ENCODE measurements at places on chromosomes 7 and 10.

- DNase-seq, result peak; percentile 57
These were observed 69.5 kb upstream of the ZNF438 start for GRCh38 chr10:31101123-31101522.

DNA sequence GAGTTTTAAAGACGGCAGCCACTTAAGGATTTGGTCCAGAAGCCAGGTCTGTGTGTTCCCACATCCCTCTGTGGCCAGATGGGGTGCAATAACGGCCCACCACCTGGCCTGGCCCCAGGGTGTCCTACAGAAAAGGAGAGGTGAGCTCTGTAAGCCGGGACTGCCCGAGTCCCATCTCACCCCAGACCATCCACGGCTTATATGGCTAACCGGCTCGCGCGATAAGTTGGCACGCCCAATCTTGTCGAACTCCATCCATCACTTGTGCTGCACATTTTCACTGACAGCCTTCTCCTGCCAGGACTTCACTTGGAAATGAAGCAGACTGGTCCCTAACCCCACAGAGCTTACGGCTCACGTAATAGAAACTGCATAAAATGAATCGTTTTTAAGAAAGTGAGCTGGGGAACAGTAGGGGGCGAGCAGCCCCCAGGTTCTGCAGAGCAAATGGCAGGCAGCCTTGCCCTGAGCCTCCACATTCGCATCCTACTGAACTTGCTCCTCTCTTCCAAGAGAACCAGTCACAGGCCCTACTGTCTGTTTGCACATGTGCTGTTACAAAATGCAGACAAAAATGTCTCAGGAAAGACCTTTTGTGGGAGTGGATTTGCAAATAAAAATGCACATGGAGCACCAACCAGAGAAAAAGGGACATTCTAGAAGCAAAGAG, 98.2 kb downstream of the TNS3 start:
- DNase-seq, result no peak

DNA sequence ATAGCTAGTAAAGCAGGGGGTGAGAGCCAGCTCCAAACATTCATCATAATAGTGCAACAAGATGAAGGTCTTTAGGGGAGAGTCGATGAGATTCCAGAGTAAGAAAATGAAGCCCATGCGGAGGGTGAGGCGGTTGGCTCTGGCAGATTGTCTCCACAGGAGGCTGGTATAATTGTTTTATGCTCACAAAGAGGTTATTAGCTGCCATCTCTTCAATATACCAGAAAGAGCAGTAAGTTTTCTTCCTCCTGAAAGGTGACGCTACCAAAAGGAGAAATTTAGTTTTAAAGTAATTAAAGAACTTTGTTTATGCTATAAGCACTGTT, 59.2 kb upstream of the KCNIP2 start:
- DNase-seq, result no peak

DNA sequence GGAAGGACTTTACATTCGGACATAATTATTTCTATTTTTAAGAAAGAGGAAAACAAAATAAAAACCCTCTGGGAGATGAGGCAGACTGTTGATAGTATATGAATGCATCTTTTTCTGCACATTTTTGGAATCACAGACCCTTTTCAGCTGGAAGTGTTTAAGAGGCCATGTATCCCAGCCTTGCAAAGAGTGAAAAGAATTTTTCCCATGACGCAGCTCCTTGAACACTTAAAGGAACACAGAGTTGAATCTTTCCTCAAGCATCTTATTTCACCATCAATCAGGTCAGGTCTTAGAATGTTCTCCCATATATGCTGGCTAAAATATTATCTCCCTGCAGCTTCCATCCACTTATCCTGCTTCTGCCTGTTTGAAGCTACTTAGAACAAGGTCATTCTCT, 45.9 kb upstream of the PAPSS2 start:
- DNase-seq, result no peak

GRCh38 chr7:460374-461116, 59.1 kb downstream of the PDGFA start:
- no peak for DNase-seq

GRCh38 chr7:30321882-30322192, 37.4 kb downstream of the ZNRF2 start:
- no peak for DNase-seq

DNA sequence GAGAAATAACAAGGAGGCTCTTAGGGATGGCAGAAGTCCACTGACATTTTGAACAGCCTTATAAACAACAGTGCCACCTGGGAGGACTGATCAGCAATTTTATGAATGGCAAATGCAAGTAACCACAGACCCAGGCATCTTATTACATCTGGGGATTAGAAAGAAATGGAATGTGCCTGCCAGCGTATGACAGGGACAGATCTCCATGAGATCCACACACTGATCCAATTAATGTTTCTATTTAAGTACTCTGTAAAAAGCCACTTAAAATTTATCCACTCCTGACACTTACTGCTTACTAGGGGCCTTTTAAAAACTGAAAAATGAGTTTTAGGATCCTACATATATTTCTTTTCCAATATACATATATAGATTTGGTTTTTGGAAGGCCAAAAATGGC, 28.6 kb downstream of the PARD3 start:
- DNase-seq, result no peak

Data from RWPE1 (cell line).